ENCODE measurements at places on chromosomes 1 and 21.

- no peak for DNase-seq
Observed at GRCh38 chr1:165895451-165895871, 68.0 kb downstream of the UCK2 start.

DNA sequence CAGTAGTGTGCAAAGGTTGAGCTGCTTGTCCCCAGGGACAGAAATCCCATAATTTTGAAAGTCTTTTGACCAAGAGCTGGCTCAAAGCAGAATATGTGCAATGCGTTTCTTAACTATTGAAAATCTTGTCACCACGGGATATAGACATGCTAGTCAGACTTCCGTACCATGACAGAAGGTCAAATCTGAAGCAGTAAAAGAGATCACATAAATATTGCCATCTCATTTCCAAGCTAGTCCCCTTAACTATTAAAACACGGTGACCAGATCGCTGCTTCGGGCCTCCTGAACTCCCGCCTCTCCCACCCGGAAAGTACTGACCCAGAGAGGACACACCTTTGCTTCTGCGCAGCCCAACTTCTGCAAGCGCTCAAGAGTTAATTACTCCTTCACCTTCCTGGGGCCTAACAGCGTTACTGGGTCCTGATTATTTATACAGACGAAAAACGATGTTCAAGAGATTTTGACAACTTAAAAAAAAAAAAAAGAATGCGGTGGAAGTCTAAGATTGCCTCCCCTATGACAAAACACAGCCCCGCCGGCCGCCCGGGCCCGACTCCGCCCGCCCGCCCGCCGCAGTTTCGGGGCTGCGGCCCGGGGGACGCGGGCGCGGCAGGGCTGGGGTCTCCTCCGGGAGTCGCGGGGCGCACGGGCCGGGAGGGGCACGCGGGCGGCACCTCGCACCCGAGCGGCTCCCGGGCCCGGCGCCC lies 692 bp downstream of the SORT1 start:
- DNase-seq: no peak

GRCh38 chr1:205008896-205009295 lies 34.1 kb upstream of the CNTN2 start:
- no peak for DNase-seq

GRCh38 chr1:228045405-228045804 lies 37.1 kb upstream of the ARF1 start:
- DNase-seq: no peak

GRCh38 chr21:35882791-35883240 lies 177.5 kb downstream of the SETD4 start:
- no peak for DNase-seq

DNA sequence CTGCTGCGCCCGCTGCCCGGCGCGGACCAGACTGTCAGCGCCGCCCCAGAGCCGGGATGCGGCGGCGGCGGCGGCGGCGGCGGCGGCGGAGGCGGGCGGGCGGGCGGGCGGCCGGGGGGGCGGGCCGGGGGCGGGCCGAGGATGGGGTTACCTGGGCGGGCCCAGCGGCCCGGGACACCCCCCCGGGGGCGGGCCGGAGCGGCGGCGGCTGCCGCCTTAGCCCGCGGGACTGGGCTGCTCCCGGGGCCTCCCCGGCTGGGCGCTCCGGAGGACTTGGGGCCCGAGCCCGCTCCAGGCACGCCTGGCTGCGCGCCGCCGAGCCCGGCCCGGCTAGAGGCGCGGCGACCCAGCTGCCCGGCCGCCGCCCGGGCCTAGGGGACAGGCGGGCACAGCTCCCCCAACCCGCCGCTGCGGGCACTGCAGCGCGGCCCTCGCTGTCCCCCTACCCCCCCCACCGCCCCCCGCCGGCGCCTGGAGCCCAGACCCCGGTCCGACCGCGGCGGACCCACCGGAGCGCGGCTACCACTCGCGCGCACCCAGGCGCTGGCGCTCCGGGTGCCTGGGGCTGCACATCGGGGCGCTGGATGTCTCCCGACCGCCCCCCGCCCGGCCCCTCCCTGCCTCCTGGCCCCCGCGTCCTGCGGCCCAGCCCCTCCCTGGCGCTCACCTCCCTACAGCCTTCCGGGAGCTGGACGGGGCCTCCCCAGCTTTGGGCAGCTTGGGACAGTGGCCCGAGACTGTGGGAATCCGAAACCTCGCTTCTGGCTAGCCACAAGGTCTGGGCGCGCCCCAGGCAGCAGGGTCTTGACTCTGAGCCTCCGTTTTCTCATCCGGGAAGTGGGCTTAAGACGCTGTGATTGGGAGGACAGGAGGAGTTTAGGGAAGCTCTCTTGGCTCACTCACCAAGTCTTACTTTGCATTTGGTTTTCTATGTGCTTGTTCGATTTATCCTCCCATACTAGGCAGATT lies at the start of gene WNT4:
WNT4 (minus strand) TSS at position 33 of the 969 bp plus-strand sequence. CDS start 175 bp downstream, outside the sequence.
- DNase-seq: peak; percentile 24

- DNase-seq: no peak
Observed at GRCh38 chr1:191536791-191537429, 621.4 kb upstream of the RGS18 start.

- no peak for DNase-seq
Observed at GRCh38 chr1:209207126-209207700, 376.3 kb upstream of the CAMK1G start.

GRCh38 chr1:68128157-68128556 lies 77.7 kb upstream of the DIRAS3 start:
- DNase-seq: no peak

GRCh38 chr1:4267381-4268261 lies 367.5 kb upstream of the C1orf174 start:
- no peak for DNase-seq

DNA sequence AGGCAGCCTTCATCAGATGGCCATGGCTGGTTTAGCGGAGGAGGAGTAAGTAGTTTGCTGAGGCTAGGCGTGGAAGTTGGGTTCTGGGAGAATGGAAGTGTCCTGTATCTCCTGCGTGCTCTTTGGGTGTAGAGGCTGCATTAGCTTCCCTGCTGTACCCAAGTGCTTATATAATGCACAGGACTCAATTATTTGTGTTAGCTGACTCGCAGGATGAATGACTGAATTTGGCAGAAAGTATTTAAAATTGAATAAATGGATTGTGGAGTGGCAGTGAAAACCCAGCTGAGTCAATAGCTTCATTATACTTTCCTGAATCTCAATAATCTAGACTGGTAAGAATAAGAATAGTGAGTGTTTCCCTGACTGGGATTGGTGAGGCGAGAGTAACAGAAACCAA lies 13.8 kb downstream of the DNTTIP2 start:
- no peak for DNase-seq

DNA sequence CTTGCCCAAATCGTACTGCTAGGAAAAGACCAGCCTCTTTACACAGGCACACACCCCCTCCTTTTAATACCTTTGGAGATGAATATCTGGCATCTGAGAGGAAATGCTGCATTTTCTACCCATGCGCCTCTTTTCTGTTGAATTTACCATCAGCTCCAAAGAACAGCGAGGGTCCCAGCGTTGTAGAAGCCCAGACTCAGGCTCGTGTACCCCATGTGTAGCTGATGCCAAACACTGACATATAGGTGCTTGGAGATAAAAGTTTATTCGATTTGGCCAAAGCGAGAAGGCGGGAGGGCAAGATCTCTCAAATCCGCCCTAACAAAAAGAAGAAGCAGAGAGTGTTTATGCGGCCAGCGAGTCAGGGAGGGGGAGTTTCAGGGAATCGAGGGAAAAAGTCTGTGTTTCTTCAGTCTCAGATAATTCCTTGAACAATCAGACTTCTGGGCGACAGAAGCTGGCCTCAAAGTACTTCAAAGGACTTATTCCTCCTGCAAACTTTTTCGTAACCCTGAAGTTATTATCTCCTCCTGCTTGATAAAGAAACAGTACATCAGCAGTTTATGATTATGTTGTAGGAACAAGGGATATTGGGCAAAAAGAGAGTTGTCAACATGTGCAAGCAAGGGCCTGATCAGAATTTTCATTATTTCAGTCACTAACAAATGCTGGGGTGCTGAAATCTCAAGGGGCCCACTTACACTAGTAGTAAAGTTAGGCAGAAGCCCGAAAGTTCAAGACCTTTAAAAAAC lies 642 bp upstream of the CREG1 start:
- DNase-seq: no peak

DNA sequence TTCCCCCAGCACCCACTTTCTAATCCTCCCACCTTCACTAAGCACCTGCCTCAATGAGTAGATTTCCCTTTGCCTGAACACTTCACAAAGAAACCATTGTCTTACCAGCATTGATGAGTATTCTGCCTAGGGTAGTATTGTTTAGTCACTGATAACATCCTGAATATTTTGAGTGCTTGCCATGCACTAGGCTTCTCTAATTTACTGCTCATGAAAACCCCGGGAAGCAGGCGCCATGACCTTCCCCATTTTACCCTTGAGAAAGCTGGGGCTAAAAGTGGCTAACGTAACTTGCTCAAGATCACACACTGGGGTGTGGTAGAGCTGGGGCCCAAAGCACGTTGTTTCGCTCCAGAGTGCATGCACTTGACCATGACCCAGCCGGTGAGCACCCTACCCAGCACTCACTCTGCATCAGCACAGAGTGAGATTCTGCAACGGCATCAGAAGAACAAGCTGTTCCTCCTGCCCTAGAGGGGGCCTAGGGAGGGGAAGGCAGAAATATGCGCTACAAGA lies 10.6 kb upstream of the F3 start:
- DNase-seq: no peak

DNA sequence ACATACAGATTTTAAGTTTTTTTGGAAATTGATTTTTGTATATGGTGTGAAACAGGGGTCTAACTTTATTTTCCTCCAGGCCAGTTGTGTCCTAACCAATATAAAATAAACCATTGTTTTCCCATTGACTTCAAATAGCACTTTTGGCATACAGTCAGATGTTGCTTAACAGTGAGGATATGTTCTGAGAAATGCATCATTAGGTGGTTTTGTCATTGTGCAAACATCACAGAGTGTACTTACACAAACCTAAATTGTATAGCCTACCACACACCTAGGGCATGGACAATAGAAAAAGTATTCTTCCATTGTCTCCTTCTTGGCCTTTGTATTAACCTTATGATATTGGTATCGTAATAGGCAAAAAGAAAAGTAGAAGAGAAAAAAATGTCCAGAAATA lies 37.4 kb upstream of the DISP1 start:
- no peak for DNase-seq

DNA sequence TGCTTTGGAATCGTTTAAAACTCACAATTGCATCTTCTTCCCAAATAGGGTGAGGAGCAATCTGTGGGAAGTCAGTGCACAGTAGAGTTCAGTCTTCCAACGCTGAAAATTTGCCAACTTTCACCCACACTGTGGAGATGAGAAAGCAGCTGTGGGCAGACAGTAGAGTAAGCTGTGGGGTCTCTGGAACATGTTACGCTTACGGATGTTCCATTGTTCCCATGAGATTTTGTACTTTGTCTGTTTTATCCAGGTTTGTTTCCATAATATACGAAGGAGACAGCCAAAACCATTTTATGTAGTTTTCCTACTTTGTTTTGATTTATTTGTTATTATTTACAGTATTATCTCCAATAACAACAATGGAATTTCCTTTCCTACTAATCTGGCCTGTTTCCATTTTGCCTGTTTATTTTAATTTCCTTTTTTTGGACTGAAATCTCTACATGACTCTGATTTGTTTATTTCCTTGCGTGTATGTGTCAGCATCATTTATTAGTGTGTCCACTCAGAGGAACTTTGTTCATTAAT lies 65.1 kb upstream of the RGL1 start:
- DNase-seq: no peak

Data from DMS79 (cell line).